Anterior cingulate cortex (tissue), 58 donors: ENCODE measurements at places on chromosomes 5 and 9.

- DNase-seq: no peak
These were observed 62.8 kb upstream of the SUB1 start for GRCh38 chr5:32522429-32523143.

DNA sequence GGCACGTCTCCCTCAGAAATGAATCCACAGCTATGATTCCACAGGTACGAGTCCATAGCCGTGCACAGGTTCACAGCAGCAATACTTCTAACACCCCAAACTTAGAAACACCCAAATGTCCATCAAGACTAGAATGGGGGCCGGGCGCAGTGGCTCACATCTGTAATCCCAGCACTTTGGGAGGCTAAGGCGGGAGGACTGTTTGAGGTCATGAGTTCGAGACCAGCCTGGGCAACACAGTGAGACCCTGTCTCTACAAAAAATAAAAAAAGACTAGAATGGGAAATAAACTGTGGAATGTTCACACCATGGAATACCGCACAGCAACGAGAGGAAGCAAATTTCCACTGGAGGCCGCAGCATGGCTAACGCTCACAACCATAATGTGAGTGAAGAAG lies 4.3 kb upstream of the DOLPP1 start:
- no peak for DNase-seq

GRCh38 chr5:151805414-151806223 lies 33.9 kb downstream of the G3BP1 start:
- no peak for DNase-seq

DNA sequence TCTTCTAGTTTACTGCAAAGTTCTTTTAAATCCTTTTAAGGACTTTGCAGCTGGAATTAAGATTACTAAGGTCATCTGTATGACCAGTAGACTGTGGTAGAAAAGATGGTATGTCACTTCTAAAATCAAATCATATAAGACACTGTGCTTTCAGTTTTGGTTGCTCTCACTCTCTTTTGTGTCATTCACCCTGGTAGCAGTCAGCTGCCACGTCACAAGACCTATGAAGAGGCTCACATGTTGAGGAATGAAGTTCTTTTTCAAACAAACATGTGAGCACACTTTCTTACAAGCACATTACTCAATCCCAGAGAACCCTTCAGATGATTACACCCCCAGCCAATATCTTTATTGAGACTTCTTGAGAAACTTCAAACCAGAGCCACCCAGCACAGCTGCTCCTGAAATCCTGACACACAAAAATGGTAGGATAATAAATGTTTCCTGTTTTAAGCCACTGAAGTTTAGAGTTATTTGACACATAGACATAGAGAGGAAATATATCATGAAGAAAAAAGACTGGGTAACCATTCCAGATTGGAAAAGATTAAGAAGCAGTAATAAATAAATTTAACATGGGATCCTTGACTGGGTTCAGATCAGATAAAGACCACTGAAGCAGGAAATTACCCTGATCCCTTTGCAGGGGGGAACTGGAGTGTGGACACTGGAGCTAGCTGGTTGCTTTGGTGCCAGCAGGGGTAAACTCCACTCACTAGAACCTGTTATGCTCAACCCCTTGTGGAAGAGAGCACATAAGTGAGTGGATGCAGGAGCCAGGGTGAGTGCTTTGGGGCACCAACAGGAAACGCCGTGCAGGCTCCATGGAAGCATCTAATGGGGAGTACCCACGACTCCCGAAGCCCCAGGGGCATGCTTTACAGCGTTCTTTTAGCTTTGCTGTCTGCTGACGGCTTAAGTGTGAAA lies 64.1 kb downstream of the SLCO4C1 start:
- DNase-seq: no peak

GRCh38 chr9:131237291-131237690 lies 39.0 kb downstream of the FAM78A start:
- DNase-seq: no peak

GRCh38 chr5:956941-957747 lies 51.5 kb upstream of the NKD2 start:
- no peak for DNase-seq

- no peak for DNase-seq
These were observed 116.0 kb downstream of the UNC13B start for GRCh38 chr9:35277628-35278359.

GRCh38 chr5:178306430-178307225 lies 74.0 kb upstream of the PHYKPL start:
- DNase-seq: no peak

DNA sequence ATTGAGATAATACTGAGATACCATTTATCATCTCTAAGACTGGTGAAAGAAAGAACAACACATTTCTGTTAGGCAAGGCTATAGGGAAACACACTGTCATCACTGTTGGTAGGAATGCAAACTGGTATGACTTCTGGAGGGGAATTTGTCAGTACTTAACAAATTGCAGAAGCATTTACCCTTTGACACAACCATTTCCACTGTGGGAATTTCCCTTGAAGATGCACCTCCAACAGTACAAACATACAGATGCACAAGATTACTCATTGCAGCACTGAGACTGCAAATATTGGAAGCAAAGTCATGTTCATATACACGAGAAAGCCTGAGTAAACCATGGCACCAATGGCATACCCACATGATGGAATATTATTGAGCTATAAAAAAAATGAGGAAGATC lies 17.6 kb downstream of the GM2A start:
- DNase-seq: no peak
